ENCODE measurements at places on chromosomes 12 and 14. TPM values are rescaled to one million over a fixed set of nuclear protein-coding genes. Genes with fewer than 3 reads are reported as not detected.

The LBHD2 gene
- total RNA-seq, result not detected

The TC2N gene
- 42.8 TPM for total RNA-seq

GRCh38 chr14:30162066-30162465 is 234.4 kb upstream of the PRKD1 start:
- DNase-seq, result no peak

- DNase-seq, result peak; percentile 86
Measured at GRCh38 chr12:2794736-2795289, at the start of gene FKBP4. TSS of gene FKBP4 (plus strand) at chr12:2794970. CDS start at chr12:2795140, 170 bp downstream.

DNA sequence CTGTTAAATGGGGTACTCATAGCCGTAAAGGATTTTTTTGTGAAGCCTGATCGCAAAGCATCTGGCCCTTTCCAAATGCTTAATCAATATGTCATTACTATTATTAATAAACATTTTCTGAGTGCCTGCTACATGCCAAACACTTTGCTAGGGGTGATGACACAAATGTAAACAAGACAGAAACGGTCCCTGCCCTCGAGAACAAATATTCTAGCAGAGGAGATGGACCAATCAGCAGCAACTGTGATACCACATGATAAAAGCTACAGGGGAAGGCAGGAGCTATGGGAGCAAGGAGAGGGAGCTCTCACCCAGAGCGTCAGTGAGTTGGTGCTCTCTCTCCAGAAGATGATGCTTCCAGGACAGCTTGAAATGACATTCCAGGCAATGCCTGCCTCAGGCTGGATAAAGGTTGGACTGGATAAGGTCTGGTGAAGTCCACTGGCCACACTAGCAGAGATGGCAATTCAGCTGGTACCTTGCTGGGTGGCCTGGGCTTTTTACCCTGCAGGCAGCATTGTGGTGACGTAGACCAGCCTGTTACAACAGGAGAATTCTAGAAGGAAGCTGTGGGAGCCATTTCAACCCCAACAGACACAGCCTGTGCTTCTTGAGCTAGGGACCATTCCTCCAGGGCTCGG is 41.1 kb downstream of the ERH start:
- DNase-seq, result no peak

DNA sequence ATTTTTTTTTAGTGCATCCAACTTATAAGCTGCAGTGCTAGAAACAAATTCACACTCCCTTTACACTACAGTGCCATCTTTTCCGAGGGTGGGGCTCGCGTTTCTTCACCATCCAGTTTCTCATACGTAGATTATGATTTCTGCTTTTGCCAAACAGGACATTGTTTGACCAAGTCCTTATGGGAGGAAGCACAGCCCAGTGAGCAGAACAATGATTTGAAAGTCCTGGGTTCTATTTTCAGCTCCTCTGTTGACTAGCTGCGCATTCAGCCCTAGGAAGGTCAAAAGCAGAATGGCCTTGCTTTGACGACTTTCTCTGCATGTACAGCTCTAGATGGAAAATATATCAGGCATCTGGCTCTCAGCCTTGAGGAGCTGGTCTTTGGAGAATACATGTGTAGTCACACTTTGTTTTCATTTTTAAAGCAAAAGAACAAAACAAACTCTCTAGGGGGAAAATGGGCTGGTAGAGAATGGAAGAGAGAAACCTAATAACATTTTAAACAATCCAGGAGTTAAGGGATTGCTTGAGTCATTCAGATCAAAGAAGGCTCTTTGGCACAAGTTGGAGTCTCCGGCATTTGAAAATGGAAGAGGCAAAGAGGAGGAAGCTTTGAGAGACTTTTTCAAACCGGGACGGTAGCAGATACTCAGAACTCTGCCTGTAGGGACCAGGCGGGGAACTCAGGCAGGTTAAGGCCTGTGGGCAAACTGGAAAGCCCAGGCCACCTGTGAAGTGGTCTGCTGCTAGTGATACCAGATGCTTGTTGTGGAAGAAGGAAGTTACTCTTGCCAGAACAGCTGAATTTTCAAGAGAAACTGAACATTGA is 257.3 kb upstream of the PLEKHG7 start:
- no peak for DNase-seq

GRCh38 chr14:85087201-85087600 is 442.7 kb upstream of the FLRT2 start:
- DNase-seq, result no peak
